Effector memory CD4-positive, alpha-beta T cell (primary cell): ENCODE measurements at places on chromosomes 16 and 17.

- DNase-seq, result no peak
These were observed 3.0 kb downstream of the ENGASE start for GRCh38 chr17:79077587-79077986.

- no peak for DNase-seq
These were observed 58.3 kb upstream of the DHX40 start for GRCh38 chr17:59506894-59507726.

GRCh38 chr17:50424246-50424995, 1.6 kb upstream of the ACSF2 start:
- no peak for DNase-seq

GRCh38 chr16:2467528-2468232, 3.4 kb upstream of the NTN3 start:
- DNase-seq, result no peak

GRCh38 chr17:28720247-28720996, 637 bp downstream of the RPL23A start:
- no peak for DNase-seq

DNA sequence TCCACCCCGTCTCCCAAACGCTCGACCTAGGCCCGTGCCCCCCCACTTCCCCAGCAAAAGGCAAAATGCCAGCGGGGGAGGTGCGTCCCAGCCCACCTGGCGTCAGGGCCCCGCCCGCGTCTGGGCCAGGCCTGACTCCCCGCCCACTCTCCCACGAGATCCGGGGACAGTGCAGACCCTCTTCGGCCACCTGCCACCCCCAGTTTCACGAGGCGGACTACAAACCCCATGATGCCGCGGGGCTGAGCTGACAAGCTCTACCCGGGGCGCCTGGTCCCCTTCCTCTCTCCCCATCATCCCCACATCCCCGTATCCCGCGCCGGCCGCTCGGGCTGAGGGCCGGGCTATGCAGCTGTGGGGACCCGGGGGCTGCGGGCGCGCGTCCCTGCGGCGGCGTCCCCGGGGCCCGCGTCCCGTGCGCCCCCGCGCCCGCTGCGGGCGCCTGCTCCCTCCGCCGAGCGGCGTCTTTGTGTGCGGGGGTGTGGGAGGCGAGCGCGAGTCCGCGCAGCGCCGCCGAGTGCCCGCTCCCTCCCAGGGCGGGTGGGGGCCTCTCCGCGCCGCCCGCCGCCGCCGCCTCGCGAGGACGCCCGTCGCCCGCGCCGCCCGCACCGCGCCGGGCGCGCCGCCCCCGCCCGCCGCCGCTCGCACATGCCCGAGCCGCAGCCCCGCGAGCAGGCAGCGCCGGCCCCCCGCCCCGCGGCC, at the start of gene ANKRD13B:
ANKRD13B (plus strand) TSS at position 283 of the 702 bp plus-strand sequence. CDS start 490 bp downstream, outside the sequence.
- DNase-seq, result no peak

- DNase-seq, result no peak
These were observed 585.4 kb downstream of the WWOX start for GRCh38 chr16:78684655-78685375.

GRCh38 chr16:57680842-57681375, 12.8 kb downstream of the ADGRG3 start:
- no peak for DNase-seq

GRCh38 chr17:35915153-35915964, 15.2 kb downstream of the RDM1 start:
- no peak for DNase-seq

DNA sequence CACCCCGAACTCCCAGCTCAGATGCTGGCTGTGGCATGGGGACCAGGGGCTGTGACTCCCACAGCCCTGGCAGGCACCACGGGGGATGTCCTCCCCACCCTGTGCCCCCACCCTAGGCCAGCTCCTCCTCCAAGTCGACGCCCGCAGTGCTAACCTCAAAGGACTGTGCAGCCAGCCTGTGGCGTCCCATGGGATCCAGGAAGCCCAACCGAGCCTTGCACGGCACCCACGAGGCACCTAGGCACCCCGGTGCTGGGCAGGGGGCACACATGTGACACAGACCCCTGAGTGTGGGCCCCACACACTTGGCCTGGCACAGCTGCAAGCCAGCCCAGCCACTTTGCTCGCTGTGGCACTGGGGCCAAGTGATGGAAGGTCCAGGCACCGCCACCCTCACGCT, 3.9 kb downstream of the GCGR start:
- no peak for DNase-seq

GRCh38 chr17:48746916-48747444, 18.4 kb upstream of the HOXB13 start:
- DNase-seq, result no peak

DNA sequence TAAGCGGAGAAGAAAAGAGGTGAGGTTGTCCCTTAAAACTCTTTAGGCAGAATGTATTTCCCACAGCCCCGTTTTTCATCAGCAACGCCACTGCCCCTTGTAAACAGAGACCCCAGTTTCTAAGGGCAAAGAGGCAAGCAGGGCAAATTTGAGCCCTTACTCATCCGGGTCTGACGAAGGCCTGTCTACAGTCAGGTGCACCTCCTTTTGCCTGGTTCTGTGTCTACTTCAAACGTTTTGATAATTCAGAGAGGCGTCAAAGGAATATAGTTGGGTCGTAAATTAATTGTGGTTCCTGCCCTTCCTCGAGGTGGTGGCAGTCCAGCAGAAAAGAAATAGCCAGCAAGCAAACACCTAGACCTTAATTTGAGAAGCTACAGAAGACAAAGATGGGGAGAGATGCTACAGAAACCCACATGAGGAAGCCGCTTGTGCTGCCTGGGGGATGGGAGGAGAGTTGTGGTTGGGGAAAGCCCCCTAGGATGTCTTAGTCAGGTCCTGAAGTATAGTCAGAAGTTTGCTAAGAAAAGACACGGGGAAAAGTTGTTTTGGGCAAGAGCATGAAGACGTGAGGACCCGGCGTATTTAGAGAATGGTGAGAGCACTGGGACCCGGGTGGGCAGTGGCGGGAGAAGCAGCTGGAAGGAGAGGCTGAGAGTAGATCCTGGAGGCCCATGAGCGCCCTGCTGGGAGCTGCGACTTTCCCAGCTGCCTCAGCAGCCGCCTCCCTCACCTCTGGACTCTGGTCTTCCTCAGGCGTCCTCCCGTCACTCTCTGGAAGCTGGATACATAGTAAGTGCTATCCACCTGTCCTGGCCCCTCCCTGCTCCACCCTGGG, 2.4 kb downstream of the FBRS start:
- peak; percentile 70 for DNase-seq

DNA sequence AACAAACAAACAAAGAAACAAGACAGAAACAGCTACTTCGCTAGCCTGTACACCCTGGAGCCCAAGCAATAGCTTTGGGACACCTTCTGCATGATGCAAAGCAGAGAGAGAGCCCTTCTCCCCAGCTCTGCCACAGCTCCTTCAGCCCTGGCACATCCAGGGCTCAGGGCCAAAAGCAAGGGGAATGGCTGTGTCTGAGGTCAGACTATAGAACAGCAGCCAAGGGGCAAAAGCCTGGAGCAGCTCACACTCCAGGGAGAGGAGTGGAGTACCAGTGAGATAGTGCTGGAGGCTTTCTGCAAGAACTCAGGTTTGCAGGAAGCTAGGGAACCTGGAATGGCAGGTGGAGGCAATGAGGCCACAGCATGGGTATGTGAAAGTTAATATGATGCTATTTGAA, 11.6 kb upstream of the SEPHS2 start:
- DNase-seq, result no peak

- DNase-seq, result no peak
These were observed 75.6 kb upstream of the PLCG2 start for GRCh38 chr16:81703177-81704155.

DNA sequence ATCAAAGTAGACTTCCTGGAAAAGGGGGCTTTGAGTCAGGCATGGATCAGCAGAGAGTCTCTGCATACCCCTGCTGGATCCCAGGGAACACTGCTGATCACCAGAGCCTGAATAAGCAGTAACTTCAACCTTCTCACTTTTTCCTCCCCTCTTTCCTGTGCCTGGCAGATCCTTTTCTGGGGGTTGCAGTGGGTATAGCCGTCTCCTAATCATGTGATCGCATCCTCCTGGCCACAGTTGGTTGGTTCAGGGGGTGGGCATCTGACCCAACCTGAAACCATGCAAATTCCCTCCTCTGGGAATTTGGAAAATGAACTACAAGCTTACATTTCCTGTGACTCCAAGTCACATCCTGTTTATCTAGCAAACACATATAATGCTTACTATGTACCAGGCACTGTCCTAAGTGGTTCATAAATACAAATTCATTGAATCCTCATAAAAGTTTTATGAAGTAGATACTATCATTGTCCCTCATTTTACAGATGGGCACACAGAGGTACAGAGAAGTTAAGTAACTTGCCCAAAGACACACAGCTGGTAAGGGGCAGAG, 120.3 kb downstream of the AXIN2 start:
- DNase-seq, result no peak

DNA sequence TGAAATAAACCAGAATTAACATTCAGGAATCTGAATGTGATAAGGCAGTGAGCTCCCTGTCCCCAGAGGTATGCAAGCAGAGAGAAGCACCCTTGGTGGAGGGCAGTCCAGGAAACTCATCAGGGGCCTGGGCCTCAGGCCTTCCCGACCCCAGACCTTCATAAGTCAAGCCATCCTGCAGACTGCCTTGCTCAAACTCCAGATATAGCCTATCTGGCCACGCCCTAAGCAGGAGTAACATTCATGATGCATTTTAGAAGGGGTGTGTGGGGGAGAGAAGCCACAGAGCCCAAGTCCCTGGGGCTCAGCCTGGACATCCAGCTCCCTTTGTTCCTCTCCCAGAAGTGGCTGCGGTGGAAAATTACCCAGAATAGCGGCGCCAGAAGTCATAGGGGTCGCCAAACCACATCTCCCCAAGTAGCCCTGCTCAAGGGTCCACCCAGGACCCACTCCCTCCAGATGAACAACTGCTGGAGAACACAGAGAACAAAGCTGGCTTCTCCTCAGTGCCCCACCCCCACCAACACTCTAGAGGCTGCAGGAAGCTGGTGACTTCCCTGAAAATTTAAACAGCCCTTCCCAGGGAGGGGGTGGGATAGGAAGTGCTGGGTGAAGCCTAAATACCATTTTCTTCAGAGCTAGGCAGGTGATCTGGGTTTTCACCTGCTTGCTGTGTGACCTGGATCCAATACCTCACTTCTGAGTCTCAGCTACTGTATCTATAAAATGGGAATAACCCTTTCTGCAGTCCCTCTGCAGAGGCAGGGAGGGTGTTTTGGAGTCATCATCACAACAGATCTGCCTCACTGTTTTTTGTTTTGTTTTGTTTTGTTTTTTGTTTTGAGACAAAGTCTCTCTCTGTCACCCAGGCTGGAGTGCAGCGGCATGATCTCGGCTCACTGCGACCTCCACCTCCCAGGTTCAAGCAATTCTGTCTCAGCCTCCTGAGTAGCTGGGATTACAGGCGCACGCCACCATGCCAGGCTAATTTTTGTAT, 1.5 kb upstream of the SREBF1 start:
- DNase-seq, result no peak

GRCh38 chr17:9028202-9028987, 7.1 kb downstream of the NTN1 start:
- DNase-seq, result no peak

- DNase-seq, result no peak
These were observed 222.5 kb downstream of the IRF8 start for GRCh38 chr16:86121374-86122010.

DNA sequence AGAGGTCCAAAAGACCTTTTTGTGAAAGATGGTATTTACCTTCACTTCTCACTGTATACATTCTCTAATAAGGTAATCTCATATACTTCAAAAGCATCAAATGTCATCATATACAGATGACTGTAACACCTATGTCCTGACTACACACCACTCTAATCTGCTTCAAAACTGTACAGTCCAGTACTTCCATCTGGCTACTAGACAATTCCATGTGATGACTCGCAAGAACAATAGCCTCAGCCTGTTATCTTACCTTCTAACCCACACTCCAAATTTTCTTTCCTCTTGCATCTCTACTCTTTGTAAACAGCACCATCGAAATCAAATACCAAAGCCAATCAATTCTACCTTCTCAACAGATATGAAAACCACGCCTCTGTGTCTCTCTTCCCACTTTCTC, 24.1 kb downstream of the MYO1D start:
- no peak for DNase-seq

- no peak for DNase-seq
These were observed 15.2 kb upstream of the SKAP1 start for GRCh38 chr17:48445248-48445620.

DNA sequence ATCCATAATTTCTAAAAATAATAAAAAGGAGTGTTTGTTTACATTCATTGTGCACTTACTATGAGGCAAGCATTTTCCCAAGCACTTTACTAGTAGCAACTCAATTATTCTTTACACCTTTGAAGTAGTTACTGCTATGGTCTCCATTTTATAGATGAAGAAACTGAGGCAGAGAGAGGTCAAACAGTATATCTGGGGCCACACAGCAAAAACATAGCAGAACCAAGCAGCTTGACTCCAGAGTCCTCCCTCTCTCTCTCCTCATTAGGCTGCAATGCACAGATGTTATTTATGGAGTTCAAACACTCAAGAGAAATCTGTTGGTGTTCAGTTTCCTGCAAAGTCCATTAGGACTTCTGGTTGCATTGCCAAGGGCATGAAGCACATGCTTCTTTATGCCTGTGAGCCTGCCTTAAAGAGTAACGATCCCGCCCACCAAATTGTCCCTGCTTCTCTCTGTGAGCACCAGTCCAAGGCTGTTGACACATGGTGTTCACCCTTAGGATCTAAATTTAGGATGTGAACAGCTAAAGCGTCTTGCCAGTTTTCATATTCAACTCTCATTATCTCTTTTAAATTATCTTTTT, 44.0 kb downstream of the GPRC5B start:
- DNase-seq, result no peak

DNA sequence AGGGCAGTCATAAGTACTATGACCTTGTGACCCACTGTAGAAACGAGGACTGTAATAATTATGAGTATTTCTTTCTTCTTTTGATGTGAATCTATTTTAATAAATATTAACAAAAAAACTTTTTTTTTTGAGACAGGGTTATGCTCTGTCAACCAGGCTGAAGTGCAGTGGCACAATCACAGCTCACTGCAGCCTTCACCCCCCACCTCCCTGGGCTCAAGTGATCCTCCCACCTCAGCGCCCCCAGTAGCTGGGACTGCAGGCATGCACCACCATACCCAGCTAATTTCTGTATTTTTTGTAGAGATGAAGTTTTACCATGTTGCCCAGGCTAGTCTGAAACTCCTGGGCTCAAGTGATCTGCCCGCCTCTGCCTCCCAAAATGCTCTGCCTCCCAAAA, 32.6 kb downstream of the SCPEP1 start:
- no peak for DNase-seq

DNA sequence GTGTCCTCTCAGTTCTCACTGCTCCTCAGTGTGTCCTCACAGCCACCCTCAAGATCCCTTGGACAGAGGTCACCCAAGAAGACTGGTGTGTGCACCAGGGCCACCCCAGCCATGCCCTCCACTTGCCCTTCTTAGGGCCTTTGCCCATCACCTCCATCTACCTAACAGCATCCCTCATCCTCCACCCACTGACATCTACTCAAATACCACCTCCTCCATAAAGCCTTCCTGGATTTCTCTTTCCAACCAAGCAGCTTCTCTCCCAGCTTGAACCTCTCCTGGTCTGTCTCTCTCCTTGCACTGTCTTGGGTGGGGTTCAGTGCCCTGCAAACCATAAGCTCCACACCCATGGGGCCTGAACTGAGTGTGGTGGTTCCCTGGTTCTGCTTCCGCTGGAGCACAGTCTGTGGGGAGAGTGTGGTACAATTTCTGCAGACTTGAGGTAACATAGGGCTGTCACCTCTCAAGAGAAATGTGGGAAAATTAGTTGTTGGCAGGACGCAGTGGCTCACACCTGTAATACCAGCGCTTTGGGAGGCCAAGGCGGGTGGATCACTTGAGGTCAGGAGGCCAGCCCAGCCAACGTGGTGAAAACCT, 14.4 kb downstream of the KATNB1 start:
- DNase-seq, result no peak
